ENCODE measurements at places on chromosomes 1 and 21. TPM values are rescaled to one million over a fixed set of nuclear protein-coding genes. Genes with fewer than 3 reads are reported as not detected.

DNA sequence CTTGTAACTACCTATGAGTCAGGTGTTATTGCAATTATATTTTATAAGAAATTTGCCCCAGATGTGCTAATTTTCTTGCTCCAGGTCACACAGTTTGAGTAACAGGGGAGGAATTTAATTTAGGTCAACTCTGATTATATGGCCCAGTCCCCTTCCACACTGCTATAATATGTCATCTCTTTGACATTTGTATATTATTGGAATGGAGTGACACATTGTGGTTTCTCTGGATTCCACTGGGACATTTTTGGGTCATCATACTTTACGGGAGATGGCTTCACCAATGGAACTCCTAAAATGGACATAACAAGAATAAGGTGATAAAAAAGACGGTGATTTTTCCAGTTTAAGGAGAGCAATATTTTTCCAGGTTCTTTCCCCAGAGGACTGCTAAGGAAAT lies 191.2 kb downstream of the DISC1 start:
- no peaks in the 10 kb centered on the region for H3K27me3 ChIP-seq
- no peaks in the 10 kb centered on the region for H3K4me1 ChIP-seq
- H3K4me3 ChIP-seq, result no peak overlapping the region
- no peaks in the 10 kb centered on the region for H3K36me3 ChIP-seq
- DNase-seq, result no peak

DNA sequence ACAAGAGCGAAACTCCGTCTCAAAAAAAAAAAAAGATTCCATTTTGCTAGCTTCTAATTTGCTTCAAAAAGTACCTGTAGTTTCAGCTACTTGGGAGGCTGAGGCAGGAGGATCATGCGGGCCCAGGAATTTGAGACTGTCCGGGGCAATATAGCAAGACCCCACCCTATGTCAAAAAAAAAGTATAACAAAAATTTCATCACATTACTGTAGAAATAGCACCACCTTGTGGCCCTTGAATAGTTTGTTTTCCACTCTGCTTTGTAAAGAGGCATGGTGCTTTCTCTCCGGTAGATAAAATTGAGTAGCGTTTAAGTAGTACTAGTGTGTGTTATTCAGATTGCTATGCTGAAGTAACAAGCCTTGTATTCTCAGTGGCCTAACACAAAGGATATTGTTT lies 18.2 kb upstream of the MSTO1 start:
- peak; percentile 31 for DNase-seq
- H3K36me3 ChIP-seq, result no peaks in the 10 kb centered on the region
- no peaks in the 10 kb centered on the region for H3K4me1 ChIP-seq

DNA sequence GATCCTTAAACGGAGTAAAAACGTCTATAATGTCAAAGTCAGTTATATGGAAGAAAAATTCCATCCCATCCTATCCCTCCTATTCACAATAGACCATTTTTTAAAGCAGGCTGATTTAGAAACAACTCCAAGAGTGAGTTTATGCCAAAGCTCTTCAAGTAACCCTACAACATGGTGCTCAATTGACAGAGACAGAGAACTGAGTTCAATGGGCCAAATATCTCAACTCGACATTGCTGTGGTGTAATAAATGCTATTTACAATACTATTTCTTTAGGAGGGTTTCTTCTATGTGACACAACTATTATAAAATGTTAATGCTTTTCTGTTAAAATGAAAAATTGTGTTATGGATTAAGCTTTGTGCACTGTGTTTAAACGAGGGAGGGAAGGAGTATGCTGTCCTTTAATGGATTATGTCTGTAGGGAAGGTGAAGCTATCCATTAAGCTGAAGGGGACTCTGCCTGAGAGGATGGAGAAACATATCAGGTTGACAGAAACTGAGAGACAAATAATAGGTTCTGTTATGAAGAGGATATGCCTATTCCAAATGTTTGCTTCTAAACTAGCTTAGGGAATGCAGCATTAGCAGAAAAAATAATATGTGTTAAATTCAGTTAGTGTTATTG lies 362.5 kb upstream of the CHRM3 start:
- no peak overlapping the region for H3K27ac ChIP-seq
- H3K4me3 ChIP-seq, result no peak overlapping the region
- no peaks in the 10 kb centered on the region for H3K36me3 ChIP-seq
- H3K4me1 ChIP-seq, result no peaks in the 10 kb centered on the region
- H3K27me3 ChIP-seq, result no peaks in the 10 kb centered on the region
- no peak for DNase-seq

- no peak overlapping the region for H3K27ac ChIP-seq
- H3K27me3 ChIP-seq, result no peaks in the 10 kb centered on the region
- no peak for DNase-seq
- peaks cover 5% of the 10 kb centered on the region for H3K4me1 ChIP-seq
- H3K36me3 ChIP-seq, result no peaks in the 10 kb centered on the region
Observed at GRCh38 chr1:182229921-182230491, 161.6 kb downstream of the GLUL start.

GRCh38 chr1:207345644-207346477 lies 24.4 kb downstream of the CD55 start:
- H3K27ac ChIP-seq, result no peak overlapping the region
- H3K36me3 ChIP-seq, result peaks cover 77% of the 10 kb centered on the region
- no peak overlapping the region for H3K4me3 ChIP-seq
- no peak for DNase-seq
- no peaks in the 10 kb centered on the region for H3K4me1 ChIP-seq

DNA sequence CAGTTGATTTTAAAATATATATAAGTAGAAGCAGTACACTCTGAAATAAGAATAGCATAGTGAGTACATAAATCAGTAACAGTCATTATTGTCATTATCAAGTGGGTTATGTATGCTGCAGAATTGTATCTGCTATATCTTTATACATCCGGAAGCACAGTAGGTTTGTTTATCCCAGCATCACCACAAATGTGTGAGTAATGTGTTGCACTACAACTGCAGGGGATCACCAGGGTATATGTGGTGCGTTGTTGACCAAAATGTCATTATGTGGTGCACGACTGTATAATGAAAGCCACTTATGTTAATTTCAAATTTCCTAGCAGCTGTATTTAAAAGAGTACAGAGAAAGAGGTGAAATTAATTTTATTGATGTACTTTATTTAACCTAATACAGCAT lies 87.7 kb upstream of the GADD45A start:
- no peaks in the 10 kb centered on the region for H3K27me3 ChIP-seq
- H3K4me1 ChIP-seq, result peaks cover 6% of the 10 kb centered on the region
- no peak overlapping the region for H3K4me3 ChIP-seq
- DNase-seq, result no peak
- H3K36me3 ChIP-seq, result no peaks in the 10 kb centered on the region
- no peak overlapping the region for H3K27ac ChIP-seq

- no peak overlapping the region for H3K4me3 ChIP-seq
- no peaks in the 10 kb centered on the region for H3K36me3 ChIP-seq
- no peaks in the 10 kb centered on the region for H3K27me3 ChIP-seq
- no peaks in the 10 kb centered on the region for H3K4me1 ChIP-seq
- no peak overlapping the region for H3K27ac ChIP-seq
Observed at GRCh38 chr21:25385911-25386474, 221.3 kb downstream of the MRPL39 start.

Gene DIPK1A
- 1.3 TPM for total RNA-seq

Gene LHX8
- not detected for total RNA-seq

Gene ZBTB8B
- total RNA-seq, result not detected

DNA sequence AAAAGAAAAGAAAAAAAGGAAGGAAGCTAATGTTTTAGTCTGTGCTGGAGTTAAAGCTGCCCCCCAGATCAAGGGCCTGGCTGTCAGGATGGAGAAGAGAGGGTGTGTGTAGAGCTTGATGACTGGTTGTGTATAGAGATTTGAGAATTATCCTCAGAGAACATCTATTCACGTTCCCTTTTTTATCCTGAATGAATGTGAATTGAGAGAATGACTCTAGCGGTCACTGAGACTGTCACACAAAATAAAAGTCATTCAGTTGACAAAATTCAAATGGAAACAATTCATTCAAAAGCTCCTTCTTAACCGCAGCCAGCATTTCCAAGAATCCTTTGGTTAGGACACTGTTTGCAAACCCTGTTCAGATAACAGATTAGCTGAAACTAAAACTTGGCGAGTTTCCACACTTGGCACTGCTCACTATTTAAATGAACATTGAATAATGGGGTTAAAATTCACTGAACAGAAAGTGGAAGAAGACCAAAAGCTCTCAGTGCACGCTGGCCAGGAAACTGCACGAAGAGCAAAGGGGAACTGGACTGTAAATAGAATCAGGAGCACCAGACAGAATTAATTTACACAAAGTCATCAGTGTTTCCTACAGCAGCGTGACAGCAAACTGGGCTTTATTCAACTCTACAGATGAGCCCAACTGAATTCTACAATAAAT lies 13.6 kb upstream of the FAM89A start:
- no peaks in the 10 kb centered on the region for H3K36me3 ChIP-seq
- peak overlapping the region; percentile 6 for H3K4me3 ChIP-seq
- no peaks in the 10 kb centered on the region for H3K27me3 ChIP-seq

Gene CNR2
- total RNA-seq, result not detected

Gene CAPN9
- not detected for total RNA-seq
